ENCODE measurements at places on chromosomes 6 and 20.

DNA sequence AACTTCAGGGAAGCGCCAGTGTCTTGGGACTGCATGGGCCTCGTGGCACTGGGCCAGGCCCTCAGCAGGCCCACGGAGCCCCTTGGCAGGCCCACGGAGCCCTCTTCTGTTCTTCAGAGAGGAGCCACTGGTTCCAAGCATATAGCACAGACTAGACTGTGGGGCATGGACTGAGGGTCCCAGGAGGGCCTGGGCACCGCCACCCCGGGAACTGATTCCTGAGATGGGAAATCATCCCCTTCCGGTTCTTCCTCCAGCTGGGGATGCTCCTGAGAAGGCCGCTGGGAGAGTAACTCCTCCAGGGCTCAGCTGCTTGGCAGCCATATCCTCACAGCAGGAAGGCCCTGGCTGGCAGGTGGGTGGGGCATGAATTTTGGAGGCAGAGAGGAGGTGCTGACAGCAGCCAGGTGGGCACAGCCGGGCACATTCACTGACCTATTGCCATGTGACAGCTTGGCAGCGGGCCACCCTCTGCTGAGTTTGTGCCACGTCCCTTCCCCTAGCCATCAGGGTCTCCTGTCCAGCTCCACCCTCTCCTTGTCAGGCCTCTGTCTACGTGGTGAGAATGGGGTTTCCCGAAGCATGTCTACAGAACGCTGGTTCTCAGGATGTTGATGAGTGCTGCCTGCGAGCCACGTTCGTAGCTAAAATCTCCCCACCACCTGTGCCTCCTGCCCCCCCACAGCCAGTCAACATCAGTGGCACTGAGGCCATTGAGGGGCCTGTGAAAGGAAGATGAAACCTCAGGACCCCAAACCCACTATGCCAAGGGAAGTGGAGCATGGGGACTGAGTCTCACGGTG is 152.1 kb downstream of the TAF4 start:
- no peak for DNase-seq

DNA sequence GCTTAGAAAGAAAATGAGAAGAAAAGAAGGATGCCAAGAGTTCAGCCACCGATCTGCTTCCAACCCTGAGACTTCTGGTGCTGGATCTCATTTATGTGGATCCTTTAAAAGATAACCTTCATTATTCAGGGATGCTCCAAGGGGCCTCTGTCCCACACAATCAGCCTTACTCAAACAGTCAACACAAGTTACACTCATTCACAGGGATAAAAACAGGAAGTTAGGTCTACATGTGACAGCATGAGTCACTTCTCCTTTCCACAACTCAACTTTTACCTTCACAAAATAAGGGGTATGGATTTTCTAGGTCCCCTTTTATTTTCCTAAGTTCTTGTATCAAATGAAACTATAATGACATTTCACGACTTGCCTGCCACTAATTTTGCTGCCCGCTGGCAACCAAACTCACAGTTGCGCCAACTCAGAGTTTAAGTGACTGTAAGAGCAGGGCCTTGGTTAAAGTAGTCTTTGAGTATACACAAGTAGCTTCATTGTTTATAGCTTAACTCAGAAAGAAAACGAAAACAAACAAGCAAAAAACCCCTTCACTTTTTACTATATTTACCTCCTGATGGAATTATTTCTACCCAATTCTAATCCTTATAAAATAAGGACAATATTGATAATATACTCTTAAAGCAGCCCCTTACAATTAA is 278.8 kb upstream of the RUNX2 start:
- DNase-seq: no peak

GRCh38 chr20:34022151-34022838 is 28.6 kb downstream of the RALY start:
- DNase-seq: peak; percentile 15

- DNase-seq: peak; percentile 28
Observed at GRCh38 chr6:138645976-138646640, 127.5 kb upstream of the CCDC28A start.

GRCh38 chr20:57657535-57658446 is 37.6 kb upstream of the ZBP1 start:
- no peak for DNase-seq

GRCh38 chr6:44733126-44733525 is 345.6 kb downstream of the CDC5L start:
- DNase-seq: no peak

GRCh38 chr20:32031007-32031958 is 20.8 kb upstream of the HCK start:
- peak; percentile 81 for DNase-seq

DNA sequence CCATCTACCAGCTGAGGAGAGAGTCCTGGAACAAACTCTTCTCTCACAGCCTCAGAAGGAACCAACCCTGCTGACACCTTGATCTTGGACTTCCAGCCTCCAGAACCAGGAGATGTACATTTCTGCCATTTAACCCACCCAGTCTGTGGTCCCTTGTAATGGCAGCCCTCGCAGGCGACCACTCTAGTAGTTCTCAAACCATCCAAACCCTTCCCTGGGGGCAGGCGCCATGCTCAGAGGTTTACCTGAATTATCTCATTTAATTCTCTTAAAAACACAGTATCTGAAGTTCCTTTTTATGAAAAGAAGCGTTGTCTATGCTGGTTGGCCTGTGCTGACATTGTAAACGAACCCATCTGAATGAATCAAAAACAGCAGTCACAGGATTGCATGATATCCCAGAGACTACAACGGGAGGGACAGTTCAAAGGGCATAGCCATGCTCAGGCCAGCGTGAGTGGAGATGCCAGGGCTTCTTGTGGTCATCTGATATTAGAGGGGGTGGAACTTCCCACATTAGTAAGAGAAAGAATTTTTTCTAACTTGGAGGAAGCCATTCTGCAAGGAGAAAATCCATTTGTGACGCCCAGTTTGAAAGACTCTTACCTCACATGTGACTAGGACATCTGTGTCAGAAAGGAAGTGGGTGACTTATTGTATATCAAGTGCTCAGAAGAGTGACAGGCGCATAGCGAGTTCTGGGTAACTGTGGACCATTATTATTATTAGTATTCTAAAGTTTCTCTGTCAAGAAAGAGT is 17.2 kb upstream of the TAGAP start:
- DNase-seq: no peak

DNA sequence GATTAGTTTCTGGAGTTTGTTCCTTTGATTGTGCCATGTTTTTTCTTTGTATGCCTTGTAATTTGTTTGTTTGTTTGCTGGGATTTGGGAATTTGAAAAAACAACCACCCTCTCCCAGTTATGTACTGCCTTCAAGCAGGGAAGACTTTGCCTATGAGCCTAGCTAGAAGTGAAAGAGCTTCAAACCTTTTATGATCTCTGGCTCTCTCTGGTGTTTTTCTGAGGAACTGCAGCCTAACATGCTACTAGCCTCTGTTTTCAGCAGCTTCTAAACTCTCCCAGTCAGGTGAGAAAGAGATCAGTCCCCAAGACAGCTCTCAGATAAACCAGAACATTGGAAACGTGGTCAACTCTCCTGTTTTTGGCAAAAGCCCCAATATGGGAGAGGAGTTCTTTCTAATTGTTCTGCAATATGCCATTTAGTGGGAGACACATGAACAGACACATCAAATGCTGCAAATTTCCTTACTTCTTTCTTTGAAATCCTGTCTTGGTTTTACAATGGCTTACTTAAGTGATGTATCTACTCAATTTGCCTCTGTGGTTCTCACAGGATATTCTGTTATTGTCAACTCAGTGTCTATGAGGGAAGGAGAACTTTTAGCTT is 58.9 kb upstream of the SERINC1 start:
- peak; percentile 54 for DNase-seq

DNA sequence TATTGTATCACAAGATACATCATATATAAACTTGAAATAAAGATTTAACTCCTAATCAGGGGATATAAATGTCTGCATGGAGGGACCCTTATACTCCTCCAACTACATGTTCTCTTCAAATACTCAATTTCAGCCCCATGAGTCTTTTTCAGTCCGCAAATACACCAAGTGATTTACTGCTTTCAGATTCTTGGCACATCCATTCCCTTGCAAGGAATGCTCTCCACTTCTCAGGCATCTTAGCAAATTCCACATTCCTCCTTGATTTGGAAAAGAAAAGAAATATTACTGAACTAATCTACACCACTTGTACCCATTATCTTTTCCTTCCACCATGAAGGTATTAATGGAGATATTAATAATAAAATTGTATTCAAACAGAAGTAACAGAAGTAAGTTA is 999.4 kb upstream of the GJE1 start:
- DNase-seq: peak; percentile 73

DNA sequence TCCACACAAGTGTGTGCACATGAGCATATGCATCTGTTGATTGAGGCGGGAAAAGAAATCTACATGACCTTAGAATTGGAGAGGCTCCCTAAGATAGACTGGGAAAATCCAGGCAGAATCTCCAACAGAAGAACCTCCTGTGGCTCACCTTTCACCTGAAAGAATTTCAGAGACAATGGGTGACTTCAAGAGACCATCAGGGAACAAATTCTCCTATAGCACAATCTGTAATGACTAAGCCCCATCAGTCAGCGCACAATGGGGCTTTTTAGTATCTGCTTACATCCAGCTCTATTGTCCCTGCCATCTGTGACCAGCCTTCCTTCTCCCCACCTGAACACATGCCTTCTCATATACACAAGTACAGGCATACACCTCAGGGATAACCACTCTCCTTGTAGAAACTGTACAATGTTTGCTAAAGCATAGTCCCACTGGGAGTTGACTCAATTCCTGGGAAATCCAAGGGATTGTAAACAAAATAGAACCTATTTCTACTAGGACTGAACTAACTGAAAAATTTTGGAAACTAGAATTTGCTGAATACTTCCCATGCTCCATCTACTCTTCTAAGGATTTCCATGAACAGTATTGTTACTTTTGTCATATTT is 150.8 kb upstream of the STXBP5 start:
- DNase-seq: no peak

DNA sequence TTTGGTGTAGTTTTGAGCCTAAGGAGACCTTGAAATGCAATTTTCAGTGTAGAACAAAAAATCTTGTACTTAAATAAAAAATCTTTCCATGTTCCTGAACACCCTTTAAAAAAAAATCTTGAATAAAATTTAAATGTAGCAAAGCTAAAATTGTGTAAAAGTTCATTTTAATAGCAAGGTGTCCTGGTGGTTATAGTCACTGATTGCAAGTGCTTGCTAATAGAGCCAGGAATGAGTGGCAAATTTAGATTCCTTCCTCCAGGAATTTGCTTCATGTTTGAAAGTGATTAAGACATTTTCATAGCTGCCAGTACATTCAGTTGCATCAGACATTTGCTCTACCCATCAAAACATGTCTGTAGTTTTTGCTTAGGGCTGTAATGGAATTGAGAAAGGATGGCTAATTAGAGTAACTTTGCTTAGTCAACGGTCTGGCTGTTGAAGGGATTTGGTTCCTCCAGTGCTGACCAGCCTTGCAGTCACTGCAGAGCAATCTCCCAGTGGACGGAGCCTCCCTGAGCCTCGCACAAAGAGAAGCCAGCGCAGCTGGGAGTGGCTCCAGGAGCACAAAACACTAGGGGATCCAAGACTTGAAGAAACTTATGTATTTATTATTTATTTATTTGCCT is 36.5 kb downstream of the AKAP12 start:
- DNase-seq: peak; percentile 91

DNA sequence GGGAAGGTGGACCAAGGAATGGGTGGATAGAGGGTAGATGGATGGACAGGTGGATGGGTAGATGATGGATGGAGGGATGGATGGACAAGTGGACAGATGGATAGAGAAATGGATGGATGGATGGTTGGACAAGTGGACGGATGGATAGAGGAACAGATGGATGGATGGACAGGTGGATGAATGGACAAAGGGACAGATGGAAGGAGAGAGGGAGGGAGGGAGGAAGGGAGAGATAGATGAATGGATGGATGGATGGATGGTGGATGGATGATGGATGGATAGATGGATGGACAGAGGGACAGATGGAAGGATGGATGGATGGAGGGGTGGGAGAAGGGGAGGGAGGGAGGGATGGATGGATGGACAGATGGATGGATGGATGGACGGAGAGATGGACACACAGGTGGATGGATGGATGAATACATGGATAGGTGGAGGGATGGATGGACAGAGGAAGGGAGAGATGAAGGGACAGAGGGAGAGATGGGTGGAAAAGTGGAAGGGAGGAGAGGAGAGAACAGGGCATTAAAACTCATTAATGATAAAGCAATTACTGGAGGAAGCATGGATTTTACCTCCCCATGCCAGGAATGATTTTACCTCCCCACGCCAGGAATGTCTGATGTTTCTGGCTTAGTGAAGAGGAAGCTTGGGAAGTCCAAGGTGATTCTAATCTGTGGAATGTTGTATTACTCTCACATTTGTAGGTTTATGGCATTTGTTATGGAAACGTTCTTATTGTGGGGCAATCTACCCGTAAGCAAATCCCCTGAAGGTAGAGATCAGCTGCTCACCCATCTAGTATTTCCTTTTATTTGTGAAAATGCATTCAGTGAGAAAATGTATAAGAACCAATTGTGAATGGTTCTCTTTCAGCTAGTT is 383.3 kb downstream of the TAF4 start:
- peak; percentile 29 for DNase-seq

GRCh38 chr20:18857640-18858039 is 44.1 kb downstream of the SCP2D1 start:
- DNase-seq: peak; percentile 48

Data from fibroblast of skin of abdomen (primary cell).